IMR-90 (cell line): ENCODE measurements at places on chromosomes 5 and 9. TPM values are rescaled to one million over a fixed set of nuclear protein-coding genes. Genes with fewer than 3 reads are reported as not detected.

The RICTOR gene
- polyA plus RNA-seq, result 2.8 and 4.1 TPM in 2 replicates

The PCDHGA12 gene
- 7.9 and 9.2 TPM in 2 replicates for polyA plus RNA-seq

The TRIP13 gene
- 16.3 and 17.1 TPM in 2 replicates for polyA plus RNA-seq

The SLC46A2 gene
- polyA plus RNA-seq, result not detected in 2 replicates

The CCNJL gene
- 3.8 and 5.3 TPM in 2 replicates for polyA plus RNA-seq
